AG08396 (cell line): ENCODE measurements at places on chromosomes 2 and 18.
A peak's percentile ranks its signal among the peaks of the same experiment; 100 is the strongest.

DNA sequence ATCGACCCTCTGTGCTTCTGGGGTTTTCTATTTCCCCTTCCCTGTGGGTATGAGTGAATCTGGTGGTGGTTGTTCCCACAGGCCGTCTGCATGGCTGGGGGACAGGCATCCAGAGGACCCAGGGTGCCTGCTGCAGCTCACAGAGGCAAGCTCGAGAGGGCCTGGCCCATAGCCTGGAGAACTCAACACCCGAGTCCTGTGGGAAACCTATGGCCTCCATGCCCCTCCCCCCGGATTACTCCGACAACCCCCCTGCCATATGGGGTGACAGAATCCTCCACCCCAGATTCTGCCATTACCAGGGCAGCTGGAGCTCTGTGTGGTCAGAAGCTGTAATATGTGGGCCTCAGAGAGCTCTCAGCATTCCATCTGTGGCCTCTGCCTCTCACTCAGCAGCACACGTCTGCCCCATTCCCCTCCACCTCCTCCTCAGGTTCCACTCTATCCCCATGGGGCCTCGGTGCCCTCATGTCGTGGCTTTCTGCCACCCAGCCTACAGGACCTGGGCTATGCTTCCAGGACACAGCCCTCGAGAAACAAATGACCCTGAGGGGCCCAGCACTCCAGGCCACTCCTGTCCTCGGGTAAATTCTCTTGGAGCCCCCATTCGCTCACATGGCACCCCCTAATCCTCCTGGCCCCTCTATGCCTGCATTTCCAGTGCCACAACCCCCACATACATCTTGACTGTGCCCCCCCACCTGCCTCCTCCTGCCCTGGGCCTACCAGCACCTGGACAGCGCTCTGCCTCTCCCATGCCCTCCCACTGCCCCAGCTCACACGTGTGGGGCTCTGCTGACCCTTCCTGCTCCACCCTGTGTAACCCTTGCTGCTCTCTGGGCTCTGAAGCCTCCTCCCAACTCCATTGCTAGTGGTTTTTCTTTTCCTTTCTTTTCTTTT is 3.6 kb downstream of the MZT2A start:
- no peak for DNase-seq

DNA sequence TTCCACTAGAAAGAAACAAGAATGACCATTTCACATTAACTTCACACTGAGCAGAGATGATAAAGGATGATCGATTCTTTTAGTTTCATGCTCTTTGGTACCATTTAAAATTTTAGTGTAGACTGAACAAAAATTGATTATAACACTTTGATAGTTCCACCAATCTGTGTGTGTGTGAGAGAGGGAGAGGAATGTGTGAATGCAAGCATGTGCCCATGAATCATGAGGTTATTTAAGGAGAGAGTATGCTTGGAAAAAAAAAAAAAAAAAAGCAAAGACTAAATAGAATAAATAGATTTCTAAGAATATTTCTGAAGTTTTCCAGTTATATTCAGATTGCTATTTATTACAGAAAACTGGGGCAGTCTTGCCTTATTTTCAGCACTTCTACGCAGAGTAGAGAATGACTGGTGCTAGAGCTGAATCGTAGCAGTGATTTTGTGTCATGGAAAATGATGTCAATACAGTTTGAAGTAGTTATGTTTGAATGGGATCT is 900.8 kb downstream of the SLC4A3 start:
- DNase-seq = peak; percentile 17

DNA sequence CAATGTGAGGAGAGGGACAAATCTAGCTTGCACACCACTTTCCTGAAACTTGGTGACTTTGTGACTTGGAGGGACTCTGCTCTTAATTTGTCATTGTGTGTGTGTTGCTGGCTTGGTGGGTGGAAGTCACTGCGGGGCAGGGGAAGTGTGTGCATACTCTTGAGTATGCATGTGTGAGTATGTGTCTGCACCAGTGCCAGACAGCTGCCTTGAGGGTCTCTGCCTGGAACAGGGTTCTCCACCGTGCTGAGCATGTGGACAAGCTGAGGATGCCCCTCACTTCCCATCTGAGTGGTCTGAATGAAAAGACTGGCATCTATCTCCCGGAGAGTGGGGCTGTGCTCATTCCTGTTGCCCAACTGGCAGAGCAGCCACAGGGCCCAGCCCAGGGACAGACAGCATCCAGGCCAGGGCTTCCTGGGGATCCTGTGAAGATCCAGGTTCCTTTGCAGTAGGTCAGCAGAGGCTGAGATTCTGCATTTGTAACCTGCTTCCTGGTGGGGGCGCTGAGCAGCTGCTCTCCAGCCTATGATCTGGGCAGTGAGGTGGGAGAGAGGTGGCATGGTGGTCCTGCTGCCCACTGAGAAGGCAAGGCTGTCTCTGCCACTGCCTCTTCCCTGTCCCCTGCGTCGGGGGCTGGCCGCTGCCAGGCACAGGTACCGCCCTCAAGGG is 138.9 kb upstream of the HAAO start:
- no peak for DNase-seq

GRCh38 chr2:17813010-17813741 is 3.1 kb upstream of the MSGN1 start:
- DNase-seq = no peak

DNA sequence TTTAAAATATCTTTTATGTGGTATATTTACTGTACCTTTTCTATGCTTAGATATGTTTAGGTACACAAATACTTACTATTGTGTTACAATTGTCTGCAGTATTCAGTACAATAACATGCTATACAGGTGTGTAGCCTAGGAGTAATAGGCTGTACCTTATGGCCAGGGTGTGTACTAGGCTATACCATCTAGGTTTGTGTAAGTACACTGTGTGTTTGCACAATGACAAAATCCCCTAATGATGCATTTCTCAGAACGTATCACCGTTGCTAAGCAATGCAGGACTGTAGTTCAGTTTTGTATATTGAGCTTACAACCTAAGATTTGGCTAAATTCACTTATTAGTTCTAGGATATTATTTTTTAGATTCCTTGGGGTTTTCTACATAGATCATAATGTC is 332.3 kb upstream of the HS6ST1 start:
- no peak for DNase-seq

- peak; percentile 55 for DNase-seq
These were observed at the start of gene CELF4 for GRCh38 chr18:37565101-37565976. Gene CELF4, minus strand, starts transcription at chr18:37565798.

GRCh38 chr2:145351864-145352425 is 832.0 kb upstream of the ZEB2 start:
- no peak for DNase-seq

- no peak for DNase-seq
These were observed 2.4 kb downstream of the FARP2 start for GRCh38 chr2:241358470-241358869.

DNA sequence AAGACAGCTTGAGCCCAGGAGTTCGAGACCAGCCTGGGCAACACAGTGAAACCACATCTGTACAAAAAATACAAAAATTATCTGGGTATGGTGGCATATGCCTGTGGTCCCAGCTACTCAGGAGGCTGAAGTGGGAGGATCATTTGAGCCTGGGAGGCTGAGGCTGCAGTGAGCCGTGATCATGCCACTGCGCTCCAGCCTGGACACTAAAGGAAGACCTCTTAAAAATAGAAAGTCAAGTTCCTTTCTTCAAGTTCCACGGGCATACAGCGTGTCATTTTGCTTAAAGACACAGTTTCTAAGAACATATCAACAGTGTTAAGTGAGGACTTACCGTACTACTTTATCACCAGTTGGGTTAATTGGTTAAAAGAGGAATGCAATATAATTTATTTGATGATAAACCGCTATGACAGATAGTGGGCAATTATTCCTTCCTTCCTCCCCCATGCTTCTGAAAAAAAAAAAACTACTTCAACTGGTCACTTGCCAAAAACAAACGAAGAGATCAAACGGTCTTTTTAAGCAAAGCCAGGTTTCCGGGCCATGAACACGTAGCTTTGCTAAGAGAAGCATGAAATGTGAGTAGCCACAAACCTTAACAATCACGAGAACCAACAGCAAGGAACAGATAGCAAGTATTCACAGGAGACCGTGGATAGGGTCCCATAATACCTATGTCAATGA is 21.4 kb downstream of the AP1S3 start:
- DNase-seq = no peak

GRCh38 chr2:39642051-39642718 is 23.5 kb upstream of the TMEM178A start:
- peak; percentile 76 for DNase-seq

DNA sequence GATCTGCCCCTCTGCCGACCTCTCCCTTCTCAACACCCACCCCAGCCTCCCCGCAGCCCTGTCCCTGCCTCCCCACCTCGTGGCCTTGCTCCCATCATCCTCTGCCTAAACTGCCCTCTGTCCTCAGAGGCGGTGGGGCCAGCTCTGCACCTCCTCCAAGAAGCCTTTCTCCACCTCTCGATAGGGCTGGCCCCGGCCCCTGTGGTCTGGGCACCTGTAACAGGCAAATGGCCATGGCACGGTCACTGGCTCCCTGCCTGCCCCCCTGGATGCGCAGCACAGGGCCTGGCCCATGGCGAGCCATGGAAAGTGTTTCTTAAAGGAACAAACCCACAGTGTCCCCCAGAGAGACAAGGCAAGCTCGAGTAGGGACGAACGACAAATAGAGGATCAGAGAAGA is 42.0 kb downstream of the MYO7B start:
- DNase-seq = no peak

GRCh38 chr18:46174342-46175041 is 70.3 kb downstream of the HAUS1 start:
- DNase-seq = peak; percentile 52

- no peak for DNase-seq
These were observed 177.0 kb downstream of the GCA start for GRCh38 chr2:162520959-162521358.

DNA sequence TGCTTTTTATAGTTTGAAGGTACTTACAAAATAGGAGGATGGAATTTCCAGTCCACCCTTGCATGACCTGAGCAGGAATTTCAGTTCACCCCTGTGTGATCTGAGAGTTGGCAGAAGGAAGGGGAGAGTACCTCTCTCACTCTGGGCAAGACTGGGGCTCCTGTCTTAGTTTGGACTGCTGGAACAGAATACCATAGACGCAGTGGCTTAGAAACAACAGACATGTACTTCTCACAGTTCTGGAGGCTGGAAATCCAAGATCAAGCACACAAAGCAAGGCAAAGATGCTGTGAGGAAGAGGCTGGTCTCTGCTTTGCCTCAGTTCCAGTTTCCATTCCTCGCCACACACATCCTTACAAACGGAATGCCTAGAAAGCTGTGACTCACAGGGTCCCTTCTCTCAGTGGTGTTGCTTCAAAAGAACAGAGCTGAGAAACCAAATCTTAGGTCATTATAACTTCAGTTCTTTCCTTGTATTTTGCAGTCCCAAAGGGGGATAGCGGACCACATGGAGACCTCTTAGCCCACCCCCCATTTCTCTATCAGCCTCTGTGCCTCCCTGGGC is 108.8 kb upstream of the HAAO start:
- DNase-seq = peak; percentile 55

DNA sequence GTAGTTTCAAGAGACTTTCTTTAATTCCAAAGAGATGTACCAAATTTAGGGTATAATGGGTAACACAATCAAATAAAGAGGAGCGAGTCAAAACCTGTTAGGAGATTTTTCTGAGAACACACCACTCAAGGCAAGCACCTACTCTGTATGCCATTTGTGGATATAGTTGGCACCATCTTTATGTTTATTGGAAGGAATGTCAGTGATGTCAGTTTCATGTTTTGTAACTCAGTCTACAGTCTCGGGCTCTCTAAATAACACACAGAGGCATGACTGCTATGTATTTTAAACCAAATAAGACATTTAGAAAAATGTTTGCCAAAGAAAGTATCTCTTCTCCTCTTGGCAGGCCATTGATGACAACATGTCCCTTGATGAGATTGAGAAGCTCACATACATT is 59.7 kb downstream of the CPS1 start:
- DNase-seq = peak; percentile 4

GRCh38 chr2:218319813-218320365 is 27.6 kb upstream of the TMBIM1 start:
- no peak for DNase-seq

DNA sequence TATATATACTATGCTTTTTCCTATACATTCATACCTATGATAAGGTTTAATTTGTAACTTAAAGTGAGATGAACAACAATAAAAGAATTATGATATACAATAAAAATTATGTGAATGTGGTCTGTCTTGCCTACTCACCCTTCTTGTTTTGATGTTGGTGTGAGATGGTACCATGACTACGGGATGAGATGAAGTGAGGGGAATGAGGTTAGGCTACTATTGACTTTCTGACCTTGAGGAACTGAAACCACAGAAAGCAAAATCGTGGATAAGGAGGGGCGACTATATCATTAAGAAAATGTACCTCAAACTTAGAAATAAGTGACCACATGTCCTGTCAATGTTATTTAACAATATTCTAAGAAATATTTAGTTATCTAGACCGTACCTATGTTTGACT is 103.9 kb upstream of the PPP1CB start:
- DNase-seq = no peak

GRCh38 chr2:242075696-242076095 is 206.2 kb downstream of the RTP5 start:
- DNase-seq = no peak

DNA sequence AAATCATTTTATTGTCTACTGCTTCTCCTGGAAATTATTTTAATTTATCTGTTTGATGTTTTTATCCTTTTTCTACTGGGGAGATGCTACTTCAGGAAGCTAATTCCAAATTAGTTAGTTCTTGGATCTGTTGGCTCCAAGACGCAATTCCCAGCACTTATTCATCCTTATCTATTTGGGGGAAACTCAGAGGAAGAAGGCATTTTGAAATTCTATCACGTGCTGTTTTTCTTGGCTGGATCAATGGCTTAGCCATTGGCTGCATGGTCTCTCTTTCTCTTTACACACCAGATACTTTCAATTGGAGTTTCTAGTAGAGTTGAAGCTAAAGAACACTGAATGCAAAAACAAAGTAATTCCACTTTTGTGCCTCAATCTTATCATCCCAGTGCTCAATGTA is 98.3 kb downstream of the RAPGEF4 start:
- DNase-seq = no peak

- no peak for DNase-seq
These were observed 45.7 kb upstream of the RAPH1 start for GRCh38 chr2:203580844-203581243.

GRCh38 chr2:179247318-179248023 is 17.2 kb downstream of the SESTD1 start:
- no peak for DNase-seq

- DNase-seq = no peak
These were observed 427.5 kb upstream of the TRIB2 start for GRCh38 chr2:12289120-12289802.

DNA sequence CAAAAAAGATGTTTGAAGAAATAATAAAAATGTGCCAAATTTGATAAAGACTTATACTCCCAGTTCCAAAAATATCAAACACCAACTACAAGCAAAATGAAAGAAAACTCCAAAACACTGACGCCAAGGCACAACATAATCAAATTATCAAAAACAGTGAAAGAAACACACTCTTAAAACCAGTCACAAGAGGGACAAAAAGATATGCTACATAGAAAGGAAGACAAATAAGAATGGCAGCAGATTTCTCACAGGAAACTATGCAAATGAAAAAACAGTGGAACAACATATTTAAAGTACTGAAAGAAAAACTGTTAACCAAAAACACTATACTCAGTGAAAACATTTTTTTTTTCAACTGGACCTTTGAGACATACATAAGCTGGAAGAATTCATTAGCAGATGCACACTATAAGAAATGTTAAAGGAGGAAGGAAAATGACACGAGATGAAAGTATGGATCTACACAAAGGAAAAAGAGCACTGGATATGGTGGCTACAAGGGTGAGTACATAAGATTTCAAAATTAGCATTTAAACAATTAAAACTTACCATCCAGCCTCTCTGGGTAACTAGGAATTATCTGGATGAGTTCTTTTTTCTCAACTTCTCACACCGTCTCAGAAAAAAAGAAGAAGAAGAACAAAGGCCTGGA is 94.0 kb upstream of the ACVR1C start:
- no peak for DNase-seq
